ENCODE measurements at places on chromosomes 1 and 21. TPM values are rescaled to one million over a fixed set of nuclear protein-coding genes. Genes with fewer than 3 reads are reported as not detected.

The SASS6 gene
- 8.0 TPM for total RNA-seq

The OR2T33 gene
- total RNA-seq: not detected

The AQP10 gene
- total RNA-seq: not detected

The SPRR2B gene
- not detected for total RNA-seq

The CCDC30 gene
- total RNA-seq: 1.8 TPM

The KAZN gene
- 9.8 TPM for total RNA-seq

The PM20D1 gene
- total RNA-seq: not detected

The CDK18 gene
- 27.9 TPM for total RNA-seq
